ENCODE measurements at places on chromosomes 13 and 19.

GRCh38 chr19:3608750-3609322 is 2.2 kb upstream of the TBXA2R start:
- no peak for DNase-seq

- no peak for DNase-seq
These were observed 109.5 kb upstream of the MBNL2 start for GRCh38 chr13:97112446-97113152.

GRCh38 chr13:40191186-40191980 is 475.1 kb downstream of the FOXO1 start:
- DNase-seq: no peak

GRCh38 chr13:43942286-43942685 is 62.6 kb downstream of the LACC1 start:
- no peak for DNase-seq

GRCh38 chr19:38101723-38102122 is 122.3 kb downstream of the DPF1 start:
- DNase-seq: no peak

- no peak for DNase-seq
These were observed 18.1 kb downstream of the N4BP2L1 start for GRCh38 chr13:32409561-32410421.

DNA sequence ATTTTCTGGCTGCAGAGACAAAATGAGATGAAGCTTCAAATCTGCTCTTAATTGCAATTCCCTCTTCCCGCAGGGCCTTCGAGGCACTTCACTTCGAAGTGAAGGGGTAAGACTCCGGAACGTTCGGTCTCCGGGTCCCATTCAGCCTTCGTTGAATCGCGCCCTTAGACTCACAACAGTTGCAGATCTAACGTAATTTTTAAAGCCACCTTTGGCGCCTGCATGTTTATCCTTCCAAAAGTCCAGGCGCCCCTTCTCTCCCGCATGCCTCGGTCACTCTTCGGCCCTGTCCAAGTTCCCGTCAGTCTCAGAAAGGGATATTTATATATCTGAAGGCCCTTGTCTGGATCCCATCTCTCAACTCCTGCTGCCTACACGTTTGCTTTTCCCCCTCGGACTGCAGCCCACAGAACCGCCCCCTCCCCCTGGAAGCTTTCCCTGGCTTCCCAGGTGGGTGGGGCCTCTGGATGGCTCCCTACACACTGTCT is 915 bp upstream of the KCTD12 start:
- no peak for DNase-seq

DNA sequence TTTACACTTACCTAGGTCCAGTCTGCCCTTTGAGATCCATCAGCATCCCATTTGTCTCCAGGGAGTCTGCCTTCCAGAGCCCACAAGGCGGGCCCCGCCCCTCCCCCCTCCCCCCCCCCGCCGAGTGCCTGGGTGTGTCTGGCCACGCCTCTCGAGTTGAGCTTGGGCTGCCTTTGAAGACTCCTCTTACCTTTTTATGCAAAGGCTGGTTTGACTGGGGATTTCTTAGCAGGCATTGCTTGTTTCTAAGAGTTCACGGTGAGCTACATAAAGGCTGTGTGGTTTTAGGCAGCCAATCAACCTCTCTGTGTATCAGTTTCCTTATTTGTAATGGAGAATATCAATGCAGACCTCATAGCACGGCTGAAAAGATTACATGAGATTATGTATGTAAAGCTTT is 11.3 kb downstream of the GPR12 start:
- DNase-seq: no peak

DNA sequence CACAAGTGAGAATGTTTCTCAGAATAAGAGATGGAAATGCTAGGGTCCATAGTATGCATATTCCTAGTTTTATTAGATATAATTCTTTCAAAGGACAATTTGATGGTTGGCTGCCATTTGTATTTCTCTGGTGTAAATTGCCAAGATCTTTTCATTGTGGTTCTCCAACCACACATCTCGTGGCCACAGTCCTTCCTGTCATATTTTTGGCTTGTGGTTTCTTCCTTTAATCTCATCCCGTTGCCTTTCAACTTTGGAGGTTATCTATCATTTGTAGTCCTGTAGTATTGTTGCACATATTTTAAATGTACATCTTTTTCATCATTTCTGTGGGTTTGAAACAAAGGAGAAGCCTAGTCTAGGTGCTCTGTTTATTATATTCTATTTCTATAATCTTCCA is 61.2 kb downstream of the WASF3 start:
- DNase-seq: no peak

DNA sequence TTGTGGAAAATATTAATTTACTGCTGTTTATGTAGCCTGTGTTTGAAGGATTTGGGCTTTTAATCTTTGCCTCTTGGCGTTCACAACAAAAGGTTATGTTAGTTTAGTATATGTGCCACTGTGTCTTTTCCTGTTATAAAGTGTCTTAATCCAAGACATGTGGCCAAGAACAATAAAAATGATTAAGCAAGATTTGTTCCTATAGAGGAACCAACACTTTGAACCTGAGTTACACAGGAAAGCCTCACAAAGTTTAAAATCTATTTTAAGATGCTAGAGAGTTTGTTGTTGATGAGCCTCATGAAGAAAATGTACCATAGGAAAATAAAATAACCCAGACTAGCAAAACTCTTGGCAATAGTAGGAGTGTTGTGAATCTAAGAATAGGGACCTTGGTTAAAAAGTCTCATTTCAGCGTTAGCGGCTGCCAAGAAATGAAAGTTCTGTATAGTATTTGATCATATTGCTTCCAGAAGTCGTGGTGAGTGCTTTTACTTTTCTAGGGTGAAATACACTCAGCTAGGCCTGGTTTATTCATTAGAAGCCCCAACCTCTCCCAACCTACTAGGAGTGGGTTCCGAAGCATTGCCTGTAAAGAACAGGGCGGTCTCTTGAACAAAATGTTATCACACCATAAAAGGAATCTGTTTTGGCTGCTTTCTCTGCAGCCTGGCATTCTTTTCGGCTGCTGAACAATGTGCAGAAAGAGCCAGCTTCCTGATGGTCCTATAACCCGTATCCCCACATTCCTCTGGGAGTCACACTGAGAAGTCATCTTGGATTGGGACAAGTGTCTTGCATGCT is 102.6 kb downstream of the LRCH1 start:
- DNase-seq: no peak

- DNase-seq: no peak
These were observed 42.2 kb downstream of the COL4A1 start for GRCh38 chr13:110264685-110265275.

DNA sequence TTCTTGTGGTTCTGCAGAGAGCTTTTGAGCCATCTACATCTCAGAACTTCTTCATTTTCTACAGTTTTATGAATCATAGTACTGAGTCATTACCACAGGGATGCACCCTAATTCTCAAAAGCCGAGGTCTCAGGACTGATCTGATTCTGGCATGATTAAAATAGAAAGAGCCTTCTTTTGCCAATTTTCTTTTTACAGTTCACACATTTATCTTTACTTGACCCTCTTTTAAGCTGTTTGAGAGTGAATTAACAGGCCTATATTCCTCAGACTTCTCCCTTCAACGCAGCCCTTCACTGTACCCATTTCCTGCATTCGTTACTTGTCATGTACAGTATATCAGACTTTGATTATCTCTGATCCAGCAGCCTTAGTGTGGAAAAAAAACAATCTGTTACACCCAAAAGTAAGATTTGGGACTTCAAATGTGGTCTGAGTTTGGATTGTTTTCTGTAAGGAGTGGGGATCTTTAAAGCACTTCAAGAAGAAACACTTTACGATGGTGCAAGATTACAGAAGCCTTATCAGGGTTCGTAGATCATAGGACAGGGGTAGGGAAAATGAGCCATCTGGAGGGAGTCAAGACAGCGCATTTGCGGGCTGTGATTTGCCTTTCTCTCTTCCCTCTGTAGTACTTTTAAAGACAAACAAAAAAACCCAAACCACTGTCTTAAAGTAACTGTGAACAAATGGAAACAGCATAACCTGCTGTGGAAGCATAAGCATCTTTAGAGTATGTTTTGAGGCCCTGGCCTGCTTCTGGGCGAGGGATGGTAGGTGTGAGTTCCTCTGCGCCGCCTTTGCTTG is 15.3 kb upstream of the GPR183 start:
- no peak for DNase-seq

GRCh38 chr13:42959615-42960014 is 32.4 kb downstream of the EPSTI1 start:
- DNase-seq: no peak

GRCh38 chr13:112905990-112906641 is 62.9 kb upstream of the MCF2L start:
- DNase-seq: no peak

DNA sequence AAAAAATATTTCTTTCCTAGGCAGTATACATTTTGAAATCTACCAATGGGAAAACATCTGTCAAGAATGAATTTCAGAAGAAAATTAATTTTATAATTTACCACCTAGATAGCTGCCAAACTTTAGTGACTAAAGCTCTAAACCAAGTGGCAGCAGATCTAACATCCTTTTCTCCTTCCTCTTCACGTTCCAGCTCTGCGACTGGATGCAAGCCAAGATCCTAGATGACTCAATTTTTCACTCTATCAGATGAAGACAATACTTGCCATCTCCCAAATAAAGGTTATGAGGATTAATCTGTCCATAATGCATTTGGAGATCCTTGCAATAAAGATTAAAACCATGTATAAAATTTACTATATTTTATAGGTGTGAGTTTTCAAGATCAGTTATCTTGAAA is 66.7 kb upstream of the MIR17HG start:
- DNase-seq: no peak

DNA sequence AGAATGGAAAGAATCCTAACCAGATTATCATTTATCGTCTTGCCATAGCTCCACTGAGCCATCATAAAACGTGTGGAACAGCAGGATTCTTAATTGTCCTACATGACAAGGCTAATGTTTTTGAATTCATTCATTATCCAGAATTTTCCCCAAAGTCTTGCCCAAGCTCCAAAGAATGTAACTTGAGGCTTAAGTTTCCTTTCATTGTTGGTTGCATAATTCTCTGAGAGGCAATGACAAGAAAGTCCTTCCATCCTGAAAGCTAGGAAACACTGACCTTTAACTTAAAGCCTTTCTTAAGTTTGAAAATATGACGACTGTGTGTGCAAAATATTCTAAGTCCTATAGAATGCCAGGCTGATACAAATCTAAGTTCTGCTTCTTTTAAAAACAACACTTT is 546.1 kb downstream of the SUCLA2 start:
- no peak for DNase-seq

DNA sequence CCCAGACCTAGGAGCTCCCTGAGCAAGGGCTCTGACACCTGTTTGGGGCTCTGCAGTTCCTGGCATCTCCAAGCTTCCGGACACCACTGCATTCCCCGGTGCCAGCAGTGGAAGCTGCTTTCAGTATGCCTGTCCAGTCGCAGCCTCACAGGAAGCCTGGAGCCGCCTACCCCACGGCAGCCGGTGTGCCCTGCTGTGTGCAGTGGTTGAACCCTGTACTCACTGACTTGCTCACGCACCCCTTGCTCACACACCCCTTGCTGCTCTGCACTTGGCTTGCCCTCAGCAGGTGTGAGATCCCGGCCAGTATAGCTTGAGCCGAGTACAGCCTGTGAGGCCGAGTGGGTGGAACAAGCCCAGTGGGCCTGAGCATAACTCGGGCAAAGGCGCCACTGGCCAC is 70.3 kb downstream of the PIBF1 start:
- no peak for DNase-seq

GRCh38 chr13:101917475-101917810 is 465.0 kb downstream of the ITGBL1 start:
- no peak for DNase-seq

- no peak for DNase-seq
These were observed 42.7 kb upstream of the VSTM2B start for GRCh38 chr19:29482855-29483640.

- no peak for DNase-seq
These were observed 2.1 kb downstream of the CILP2 start for GRCh38 chr19:19540064-19540714.

DNA sequence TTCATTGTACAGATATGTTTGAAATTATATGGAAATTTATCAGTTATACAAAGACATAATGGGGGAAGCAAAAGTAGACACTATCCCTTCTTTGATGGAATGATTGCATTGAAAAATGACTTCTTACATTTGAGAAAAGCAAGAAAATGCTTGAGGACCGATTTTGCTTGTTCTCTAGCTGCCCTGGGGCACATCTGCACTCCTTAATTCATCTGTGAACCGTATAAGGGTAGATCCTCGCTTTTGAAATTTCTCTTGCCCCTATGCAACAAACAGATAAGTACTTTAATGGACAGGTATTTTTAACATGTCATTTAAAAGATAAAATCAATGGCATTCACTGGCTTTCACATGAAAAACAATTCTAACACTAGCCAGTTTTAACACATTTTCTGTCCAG is 13.5 kb upstream of the MLNR start:
- no peak for DNase-seq

DNA sequence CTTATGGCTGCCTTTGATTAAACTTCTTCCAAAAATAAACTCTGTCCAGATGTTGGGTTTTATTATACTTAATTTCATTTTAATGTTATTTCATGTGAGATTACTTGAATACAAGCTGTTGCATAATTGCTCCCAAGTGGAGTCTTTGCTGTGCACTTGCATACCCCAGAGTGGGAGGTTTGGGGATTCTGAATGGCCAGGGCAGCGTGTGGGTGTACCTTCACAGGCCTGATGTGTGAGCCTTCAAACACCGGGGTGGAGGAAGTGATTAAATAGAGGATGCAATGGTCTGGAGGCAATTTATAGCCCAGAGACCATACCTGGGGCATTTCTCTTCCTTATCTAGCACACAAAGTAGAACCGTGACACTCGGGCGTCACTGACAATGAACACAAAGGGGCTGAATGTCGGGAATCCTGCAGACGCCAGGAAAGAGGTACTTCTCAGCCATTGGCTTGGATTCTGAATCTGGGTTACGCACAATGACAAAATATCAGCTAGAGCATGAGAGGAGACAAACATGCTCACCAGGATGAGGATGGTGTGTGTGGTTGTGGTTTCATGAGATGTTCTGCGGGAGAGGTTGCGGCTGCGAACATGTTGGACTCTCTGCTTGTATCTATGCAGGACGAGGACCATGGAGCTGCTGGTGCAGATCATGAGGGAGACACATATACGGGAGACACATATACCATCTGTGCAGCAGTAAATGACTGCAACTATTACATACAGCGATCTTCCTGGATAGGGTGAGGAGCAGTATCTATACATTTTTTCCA is 7.1 kb upstream of the LILRA5 start:
- no peak for DNase-seq

- DNase-seq: no peak
These were observed 32.8 kb downstream of the TMED1 start for GRCh38 chr19:10803252-10803651.

All from Panc1 (cell line).